Urothelium cell line (cell line): ENCODE measurements at places on chromosomes 3 and 15.

DNA sequence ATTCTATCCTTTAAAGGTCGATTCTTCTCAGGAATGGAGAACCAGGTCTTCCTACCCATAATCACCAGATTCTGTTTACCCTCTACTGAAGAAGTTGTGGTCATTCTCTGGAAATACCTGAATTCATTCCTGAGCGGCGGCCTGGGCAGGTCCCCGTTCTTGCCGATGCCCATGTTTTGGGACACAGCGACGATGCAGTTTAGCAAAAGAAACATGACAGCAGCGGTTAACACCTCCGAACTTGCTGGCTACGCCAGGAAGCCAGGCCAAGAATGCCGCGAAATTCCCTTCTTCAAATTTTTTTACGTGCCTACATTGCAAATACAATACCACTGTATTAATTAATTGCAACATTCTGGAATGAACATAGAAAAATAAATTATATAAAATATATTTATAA lies 1.4 kb downstream of the DHFR2 start:
- DNase-seq, result no peak

- no peak for DNase-seq
These were observed 10.3 kb downstream of the BCL2A1 start for GRCh38 chr15:79960502-79961212.

- peak; percentile 64 for DNase-seq
These were observed 177.5 kb downstream of the RORA start for GRCh38 chr15:61051569-61052031.

GRCh38 chr3:31985831-31986230 lies 4.3 kb downstream of the ZNF860 start:
- no peak for DNase-seq

DNA sequence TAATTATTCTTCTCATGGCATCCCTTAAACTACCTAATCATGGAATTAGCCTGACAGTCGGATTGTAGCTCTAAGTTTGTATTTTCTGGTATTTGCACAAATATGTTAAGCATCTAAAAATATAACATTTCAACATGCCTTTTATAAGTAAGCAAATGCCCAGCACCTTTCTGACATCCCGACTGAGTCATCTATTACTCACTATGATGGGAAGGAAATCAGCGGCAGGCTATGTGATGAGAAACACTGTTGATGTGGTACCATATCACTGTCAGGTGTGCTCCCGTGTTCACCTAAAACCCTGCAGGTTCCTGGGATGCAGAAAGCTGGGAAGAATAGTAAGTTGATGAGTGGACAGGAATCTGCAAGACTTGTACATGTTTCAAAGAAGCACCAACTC lies 367.8 kb upstream of the IL12A start:
- peak; percentile 53 for DNase-seq

- no peak for DNase-seq
These were observed 132.2 kb downstream of the ASB7 start for GRCh38 chr15:100734586-100734985.

DNA sequence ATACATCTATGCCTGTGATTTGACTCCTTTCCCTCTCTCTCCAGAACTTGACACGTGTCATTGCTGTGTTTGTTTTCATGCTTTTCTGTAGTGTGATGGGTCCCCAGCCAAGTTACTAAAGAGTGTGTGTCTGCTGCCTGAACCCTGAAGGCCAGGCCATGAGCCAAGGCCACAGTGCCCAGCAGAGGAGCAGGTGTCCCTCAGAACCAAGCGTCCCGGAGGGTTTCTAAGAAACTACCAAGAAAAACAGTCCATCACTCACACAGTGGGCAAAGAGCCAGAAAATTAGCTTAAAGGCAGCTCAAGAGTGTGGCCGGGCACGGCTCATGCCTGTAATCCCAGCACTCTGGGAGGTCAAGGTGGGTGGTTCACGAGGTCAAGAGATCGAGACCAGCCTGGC lies 35.2 kb downstream of the FBXO45 start:
- no peak for DNase-seq
